ENCODE measurements at places on chromosomes 3 and 15. TPM values are rescaled to one million over a fixed set of nuclear protein-coding genes. Genes with fewer than 3 reads are reported as not detected.

GHSR gene
- not detected for polyA plus RNA-seq

MUSTN1 gene
- not detected for polyA plus RNA-seq

CORO2B gene
- polyA plus RNA-seq, result 26.7 TPM

CKMT1A gene
- 2.2 TPM for polyA plus RNA-seq

MED12L gene
- 1.6 TPM for polyA plus RNA-seq

FOXL2 gene
- not detected for polyA plus RNA-seq

SLC28A1 gene
- polyA plus RNA-seq, result 8.5 TPM

GRCh38 chr3:153572165-153572564 is 410.1 kb downstream of the RAP2B start:
- DNase-seq, result no peak

DNA sequence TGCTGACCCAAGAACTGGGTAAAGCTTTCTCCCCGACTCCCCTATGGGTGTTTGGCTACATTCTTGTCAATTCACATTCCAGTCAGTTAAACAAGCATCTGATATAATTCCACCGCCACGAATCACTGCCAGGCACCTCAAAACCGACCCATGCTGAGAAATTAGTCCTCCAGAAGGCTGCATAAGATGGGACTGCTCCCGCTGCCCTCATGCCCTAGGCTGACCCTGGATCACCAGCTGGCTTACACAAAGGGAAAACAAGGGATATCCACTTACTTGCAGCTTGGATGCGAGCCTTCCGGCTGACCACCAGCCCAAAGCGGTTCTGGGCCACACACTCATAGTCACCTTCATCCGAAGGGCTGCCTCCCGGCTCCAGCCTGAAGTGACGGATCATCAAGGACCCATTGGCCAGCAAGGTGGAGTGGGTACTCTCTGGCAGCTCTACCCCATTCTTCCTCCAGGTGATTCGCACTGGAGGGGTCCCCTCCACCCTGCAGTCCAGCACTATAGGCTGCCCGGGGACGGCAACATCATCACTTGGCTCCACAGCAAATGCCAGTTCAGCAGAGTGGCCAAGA is 2.9 kb downstream of the IGDCC3 start:
- DNase-seq, result no peak

GRCh38 chr3:136949146-136949545 is 8.6 kb upstream of the IL20RB start:
- DNase-seq, result no peak

DNA sequence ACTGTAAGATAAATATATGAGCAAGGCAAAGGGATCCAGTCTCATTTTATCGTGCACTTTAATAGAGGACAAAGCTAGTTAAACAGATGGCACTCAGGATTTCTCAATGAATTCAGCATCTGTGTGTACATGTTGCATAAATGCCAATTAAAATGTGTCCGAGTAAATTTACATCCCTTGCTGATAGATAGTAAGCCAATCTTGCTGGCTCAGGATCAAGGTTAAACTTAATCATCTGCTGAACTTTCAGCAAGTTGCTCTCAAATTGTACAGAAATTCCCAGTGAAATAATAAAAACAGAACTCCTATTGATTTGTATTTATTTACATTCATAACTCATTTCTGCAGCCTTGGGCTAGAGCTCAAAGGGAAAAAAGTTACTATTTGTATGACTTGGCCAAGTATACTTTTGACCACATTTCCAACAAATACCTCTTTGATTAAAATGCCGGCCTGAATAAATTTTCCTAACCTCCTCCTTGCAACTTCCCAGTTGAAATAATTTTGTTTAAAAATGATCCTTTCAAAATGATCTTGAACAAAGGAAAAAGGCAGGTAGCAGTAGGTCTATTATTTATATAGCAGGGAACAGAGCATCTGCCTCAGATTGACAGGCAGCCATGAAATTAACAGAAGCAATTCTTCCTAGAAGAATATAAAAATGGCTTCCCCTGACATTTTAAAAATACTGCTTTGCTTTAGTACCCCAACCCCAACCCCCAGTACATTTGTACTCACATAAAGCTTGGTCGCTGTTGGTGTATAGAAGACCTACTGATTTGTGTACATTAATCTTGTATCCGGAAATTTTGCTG is 1001.9 kb downstream of the ROBO1 start:
- no peak for DNase-seq

DNA sequence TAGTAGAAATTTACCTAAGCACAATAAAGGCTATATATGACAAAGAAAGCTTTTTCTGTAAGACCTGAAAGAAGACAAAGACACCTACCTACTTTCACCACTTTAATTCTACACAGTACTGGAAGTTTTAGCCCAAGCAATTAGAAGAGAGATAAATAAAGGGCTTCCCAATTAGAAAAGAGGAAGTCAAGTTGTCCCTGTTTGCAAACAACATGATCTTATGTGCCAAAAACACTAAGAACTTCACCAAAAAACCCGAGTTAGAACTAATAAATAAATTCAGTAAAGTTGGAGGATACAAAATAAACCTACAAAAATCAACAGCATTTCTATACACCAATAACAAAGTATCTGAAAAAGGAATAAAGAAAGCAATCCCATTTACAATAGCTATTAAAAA is 190.9 kb downstream of the NR2F2 start:
- no peak for DNase-seq

- no peak for DNase-seq
Observed at GRCh38 chr3:117645561-117646242, 936.1 kb downstream of the TUSC7 start.

- DNase-seq, result no peak
Observed at GRCh38 chr3:190252080-190252479, 70.2 kb downstream of the CLDN1 start.

GRCh38 chr15:70020229-70020628 is 77.5 kb downstream of the TLE3 start:
- no peak for DNase-seq

GRCh38 chr15:98939311-98940080 is 68.1 kb downstream of the PGPEP1L start:
- DNase-seq, result no peak

- no peak for DNase-seq
Observed at GRCh38 chr15:84783493-84784251, 33.5 kb upstream of the ALPK3 start.

DNA sequence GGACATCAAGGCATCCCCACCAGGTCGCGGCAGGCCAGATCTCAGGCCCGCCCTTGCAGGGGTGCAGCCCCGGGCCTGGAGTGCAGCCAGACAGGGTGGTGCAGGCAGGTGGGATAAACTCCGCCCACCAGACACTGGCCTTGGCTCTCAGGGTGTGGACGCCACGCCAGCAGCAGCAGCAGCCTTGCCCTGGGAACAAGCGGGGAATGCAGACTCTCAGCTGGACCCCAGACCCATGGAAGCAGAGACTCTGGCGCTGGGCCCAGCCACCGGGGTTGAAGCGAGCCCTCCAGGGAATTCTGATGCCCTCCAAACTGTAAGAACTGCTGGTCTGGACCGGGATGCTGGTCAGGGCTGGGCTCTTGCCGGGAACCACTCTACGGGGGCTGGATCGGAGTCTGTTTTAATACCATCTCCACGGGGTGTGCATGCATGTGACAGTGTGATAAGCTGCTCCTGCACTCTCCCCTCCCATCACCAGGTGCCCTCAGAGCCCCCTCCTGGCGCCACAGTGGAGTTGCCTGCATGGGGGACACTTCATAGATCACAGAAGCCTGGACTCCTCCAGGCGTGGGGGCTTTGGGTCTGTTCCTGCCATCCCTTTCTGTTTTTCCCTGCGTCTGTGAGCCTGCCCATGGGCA is 142.7 kb downstream of the NSMCE3 start:
- DNase-seq, result no peak

GRCh38 chr3:113753376-113753985 is 6.6 kb downstream of the ATP6V1A start:
- no peak for DNase-seq

DNA sequence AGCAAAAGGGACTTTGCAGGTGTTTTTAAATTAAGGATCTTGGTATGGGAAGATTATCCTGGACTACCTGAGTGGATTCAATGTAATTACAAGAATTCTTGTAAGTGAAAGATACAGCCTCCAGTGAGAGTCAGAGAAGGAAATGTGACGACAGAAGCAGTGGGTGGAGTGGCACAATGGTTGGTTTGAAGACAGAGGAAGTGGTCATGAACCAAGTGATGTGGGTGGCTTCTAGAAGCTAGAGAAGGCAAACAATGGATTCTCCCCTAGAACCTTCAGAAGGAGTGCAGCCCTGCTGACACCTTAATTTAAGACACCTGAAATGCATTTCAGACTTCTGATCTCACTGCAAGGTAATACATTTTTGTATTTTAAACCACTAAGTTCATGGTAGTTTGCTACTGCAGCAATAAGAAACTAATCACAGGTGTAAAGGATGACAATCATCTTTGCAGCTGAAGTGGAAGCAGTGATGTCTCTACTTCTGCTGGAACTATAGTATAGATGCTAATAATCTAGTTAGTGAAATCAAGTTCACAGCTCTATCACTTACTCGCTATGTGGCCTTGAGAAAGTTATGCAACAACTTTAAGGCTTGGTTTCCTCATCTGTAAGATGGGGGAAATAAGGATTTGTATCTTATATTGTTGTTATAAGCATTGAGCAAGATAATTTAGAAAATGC is 403.4 kb upstream of the SUCLG2 start:
- no peak for DNase-seq

DNA sequence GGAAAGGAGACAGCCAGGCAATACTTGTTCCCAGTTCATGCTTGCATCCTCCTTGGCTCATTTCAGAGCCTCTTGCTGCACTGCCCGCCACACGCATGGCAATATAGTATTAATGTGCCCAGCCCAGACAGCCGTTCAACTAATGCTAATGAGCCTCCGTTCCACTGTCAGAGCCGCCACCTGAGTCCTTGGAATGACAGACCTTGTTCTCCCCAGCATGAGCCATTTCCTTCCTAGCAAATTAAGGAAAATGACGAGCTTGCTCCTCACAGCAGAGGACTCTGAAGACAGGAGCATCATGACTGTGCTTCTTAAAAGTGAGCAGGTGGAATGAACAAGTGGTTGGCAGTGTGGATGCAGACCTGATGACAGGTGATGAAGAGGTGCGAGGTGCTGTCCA is 10.8 kb upstream of the LRRC15 start:
- DNase-seq, result no peak

GRCh38 chr3:17442332-17443049 is 299.9 kb downstream of the TBC1D5 start:
- no peak for DNase-seq
